NCI-H2081 (cell line): ENCODE measurements at places on chromosomes 7 and 10.
A peak's percentile ranks its signal among the peaks of the same experiment; 100 is the strongest.

DNA sequence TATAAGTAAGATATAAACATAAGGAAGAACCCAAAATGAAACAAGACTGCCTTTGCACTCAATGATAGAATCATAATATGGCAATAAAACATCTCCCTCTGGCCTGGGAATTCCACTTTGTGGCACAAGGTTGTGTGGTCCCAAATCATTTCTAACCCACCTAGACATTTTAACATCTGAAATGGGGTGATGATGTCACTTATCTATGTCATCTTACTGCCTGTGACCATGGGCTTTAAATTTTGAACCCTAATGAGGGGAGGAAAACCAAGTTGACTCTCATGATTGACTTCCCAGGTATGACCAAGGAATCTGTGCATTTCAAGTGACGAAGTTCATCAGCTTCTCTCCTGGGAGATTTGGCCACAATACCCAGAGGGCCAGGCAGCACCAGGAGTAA, 24.5 kb upstream of the ACSM6 start:
- DNase-seq, result no peak

- no peak for DNase-seq
Measured at GRCh38 chr10:47443145-47443544, 40.8 kb downstream of the ANXA8 start.

DNA sequence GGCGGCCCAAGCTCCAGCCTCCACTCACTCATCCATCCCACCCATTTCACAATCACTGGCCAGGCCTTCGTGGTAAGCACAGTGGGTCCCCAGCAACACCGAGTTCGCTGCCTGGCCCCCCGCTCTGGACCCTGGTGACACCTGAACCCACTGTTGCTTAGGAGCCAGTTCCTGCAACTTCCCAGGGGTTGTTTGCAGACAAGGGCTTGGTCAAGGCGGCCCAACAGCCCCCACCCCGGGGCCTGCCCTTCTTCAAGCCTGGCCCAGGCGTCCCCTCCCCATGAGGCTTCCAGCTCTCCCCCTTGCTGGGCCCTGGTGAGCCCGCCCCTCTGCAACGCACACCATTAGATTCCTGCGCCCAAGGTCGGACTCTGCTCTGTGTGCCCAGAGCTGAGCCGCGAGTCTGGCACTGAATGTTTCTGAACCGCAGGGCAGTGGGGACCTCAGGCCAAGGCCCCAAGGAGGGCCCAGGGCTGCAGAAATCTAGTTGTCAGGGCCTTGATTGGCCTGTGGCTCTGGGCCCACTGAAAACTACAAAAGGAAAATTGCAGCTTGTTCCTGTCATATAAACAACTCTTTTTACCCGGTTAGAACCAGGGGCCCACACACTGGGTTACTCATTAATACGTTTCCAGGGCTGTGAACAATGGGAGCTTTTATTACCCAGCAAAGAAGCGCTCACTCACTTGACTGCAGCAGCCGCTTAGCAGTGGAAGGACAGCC, 2.1 kb upstream of the COX19 start:
- peak; percentile 30 for DNase-seq

GRCh38 chr7:71184136-71184535, 52.2 kb downstream of the GALNT17 start:
- no peak for DNase-seq

DNA sequence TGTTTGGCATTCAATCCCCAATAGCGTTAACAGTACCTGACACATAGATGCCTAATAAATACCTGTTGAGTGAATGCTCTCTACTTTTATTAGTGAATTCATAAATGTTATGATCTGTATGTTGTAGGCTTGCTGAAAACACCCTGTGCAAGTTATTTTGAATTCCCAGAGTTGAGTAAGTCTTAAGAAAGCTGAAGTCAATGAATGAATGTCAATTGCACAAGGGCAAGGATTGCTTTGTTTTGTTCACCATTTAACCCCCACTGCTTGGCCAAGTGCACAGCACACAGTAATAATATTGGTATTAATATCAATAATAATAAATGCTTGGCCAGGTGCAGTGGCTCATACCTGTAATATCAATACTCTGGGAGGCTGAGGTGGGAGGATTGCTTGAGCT, 10.2 kb downstream of the CPA1 start:
- DNase-seq, result no peak

GRCh38 chr7:41928781-41929180, 225.9 kb upstream of the INHBA start:
- no peak for DNase-seq

- no peak for DNase-seq
Measured at GRCh38 chr10:131438665-131439064, 127.1 kb upstream of the TCERG1L start.

DNA sequence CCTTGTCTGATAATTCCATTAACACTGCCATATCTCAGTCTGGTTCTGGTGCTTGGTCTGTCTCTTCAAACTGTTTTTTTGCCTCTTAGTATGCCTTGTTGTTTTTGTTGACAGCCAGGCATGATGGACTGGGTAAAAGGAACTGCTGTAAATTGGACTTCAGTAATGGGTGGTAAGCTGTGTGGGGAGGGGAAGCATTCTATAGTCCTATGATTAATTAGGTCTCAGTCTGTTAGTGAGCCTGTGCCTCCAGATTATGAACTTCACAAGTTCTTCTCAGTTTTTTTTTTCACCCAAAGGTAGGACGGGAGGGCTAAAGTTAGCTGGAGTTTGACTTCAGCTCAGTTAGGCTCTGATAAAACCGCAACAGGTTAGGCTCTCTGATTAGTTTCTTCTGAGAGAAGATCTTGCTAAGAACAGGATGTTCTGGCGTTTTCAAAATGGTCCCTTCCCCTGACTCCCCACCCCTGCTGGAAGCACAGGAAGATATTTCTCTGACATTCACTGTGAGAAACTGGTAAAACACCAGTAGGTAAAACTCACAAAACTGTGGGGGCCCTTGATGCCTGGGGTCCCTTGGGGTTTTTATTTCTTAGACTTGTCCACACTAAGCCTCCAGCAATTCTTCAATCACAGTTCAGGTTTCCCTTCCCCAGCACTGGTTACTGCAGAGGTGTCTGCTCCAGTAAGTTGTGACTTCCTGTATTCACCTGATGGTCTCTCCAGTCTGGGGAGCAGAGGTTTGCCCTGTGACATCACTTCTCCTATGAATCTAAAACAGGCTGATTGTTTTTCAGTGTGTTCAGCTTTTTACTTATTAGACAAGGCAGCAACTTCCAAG, 43.3 kb upstream of the CCDC71L start:
- no peak for DNase-seq

DNA sequence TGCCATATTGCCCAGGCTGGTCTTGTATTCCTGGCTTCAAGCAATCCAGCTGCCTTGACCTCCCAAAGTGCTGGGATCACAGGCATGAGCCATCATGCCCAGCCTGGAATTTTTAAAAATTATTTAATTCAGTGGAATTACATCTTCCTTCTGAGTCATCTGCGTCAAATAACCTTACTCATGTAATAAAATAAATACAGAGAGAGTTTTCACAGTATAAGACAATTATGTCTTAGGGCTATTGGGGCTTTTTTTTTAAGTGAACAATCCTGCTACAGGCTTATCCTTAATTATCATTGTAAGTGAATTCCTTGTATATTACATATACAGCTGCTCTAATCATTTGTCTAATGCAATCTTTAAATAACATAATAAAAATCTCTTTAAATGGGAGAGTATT, 108.3 kb downstream of the MAPK8 start:
- DNase-seq, result no peak

- no peak for DNase-seq
Measured at GRCh38 chr7:29946428-29947186, 43.0 kb downstream of the SCRN1 start.

GRCh38 chr7:37440738-37441385, 7.8 kb downstream of the ELMO1 start:
- no peak for DNase-seq

DNA sequence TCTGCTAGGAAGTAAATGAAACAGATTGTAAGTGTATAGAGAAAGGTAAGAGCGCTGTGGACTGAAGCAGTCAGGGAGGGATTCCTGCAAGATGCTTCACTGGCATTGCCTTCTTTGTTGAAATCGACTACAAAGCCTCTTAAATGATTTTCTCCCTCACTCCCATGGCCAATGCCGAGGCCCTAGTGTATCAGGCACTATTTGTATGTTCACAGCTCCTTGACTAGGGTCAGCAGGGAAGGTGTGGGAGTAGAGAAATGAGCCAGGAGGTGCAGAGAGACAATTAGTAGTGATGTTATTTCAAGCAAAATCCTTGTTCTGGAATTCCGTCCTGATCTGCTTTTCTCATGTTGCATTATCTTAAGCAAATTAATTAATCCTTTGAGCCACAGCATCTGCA, 22.9 kb upstream of the DUSP5 start:
- DNase-seq, result no peak

DNA sequence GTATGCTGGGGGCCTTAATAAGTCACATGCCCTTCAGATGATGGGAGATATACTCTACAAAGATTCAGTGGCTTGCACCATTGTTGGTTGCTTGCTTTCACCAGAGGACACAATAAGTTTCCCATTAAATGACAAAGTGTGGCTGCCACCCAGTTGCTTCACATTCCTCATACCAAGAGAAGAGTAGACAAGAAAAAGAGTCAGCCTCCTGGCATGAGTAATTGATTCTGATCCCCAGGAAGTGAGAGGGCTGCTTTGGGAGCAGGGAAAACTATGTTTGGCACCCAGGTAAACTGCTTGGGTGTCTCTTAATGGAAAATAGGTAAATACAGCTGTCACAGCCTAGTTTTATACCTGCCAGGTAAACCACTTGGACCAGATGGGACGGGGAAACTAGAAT, 66.7 kb upstream of the IL6 start:
- no peak for DNase-seq

- DNase-seq, result no peak
Measured at GRCh38 chr10:117107238-117107637, 30.8 kb downstream of the VAX1 start.

DNA sequence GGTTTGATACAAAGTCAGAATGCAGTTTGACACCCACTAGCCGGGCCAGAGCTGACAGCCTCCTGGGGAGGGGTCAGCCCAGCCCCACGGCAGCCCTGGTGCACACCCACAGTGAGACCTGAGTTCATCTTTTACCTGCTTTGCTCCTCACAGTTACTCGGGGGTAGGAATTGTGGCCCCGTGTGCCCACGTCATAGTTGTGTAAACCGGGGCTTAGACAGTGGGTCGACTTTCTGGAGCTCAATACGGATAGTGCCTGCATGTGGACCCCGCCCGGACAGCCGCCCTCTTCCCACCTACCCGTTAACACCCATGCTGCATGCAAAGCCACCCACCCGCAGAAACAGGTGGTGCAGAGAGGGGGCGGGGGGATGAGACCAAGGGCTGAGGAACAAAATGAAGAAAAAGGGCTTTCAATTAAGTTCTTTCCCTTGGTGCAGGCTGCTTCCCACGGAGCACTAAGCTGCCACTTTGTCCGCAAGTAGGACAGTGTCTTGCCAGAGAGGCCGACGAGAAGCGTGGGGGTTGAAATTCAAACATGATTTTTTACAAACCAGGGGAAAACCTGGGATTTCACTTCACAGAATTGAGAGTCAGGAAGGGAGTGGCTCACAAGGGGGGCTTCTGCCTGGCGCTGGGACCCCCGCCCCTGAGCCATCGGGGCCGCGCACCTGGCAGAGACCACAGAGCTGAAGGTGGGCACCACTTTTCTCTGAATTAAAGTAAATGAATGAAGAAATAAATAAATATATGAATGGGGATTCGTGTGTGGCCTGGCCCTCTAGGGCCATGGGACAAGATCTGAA, 24.6 kb upstream of the FOXL3 start:
- DNase-seq, result no peak

DNA sequence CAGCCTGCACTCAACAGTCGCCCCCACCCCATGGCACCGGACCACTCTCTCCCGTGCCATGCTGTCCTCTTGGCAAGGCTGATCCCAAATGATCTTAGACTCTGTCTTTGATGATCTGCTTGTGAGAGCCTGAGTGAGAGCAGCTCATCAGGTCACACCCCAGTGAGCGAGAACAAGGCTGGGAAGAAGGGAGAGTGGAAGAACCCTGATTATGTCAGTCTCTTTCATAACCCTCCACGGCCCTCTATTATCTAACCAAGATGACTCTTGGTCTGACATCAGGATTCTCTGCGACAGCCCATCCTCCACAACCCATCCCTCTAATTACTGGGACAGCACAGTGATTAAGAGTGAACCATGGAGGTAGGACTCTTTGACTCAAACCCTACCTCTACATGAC, 53.1 kb upstream of the C7orf33 start:
- DNase-seq, result no peak

- DNase-seq, result no peak
Measured at GRCh38 chr10:97149079-97149531, 36.7 kb downstream of the SLIT1 start.

DNA sequence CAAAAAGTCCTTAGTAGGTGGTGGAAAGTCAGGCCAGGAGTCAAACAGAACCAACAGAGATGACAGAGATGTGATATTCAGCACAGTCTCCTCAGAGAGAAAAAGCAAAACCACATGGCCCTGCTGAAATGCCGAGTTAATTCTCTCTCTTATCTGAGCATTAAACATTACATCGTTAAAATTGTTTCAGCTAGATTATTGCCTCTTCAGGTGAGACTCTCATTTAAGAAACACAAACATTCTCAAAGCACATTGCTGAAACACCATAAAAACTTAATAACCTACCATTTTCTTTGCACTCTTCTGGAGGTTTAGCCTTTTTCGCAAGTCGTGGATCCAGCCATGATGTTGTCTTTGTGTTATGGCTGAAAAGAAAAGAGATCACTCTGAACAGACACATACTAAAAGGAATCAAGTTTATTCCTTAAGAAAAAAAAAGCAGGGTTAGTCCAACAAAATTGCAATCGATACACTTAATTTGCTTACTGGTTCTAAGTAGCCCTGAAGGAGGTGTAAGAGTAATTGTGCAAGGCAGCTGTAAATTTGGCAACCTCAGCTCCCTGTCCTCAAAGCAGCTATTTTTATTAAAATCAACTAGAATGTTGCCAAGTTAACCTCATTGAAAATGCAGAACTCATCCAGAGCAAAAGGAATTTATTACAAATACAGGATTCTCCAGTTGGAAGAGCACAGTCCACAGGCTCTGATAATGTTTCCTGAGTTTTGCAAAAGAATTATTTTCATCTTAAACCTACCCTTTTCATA, 691.1 kb downstream of the PHTF2 start:
- DNase-seq, result no peak
